GM12891 (cell line): ENCODE measurements at places on chromosomes 5 and 9.

- DNase-seq: no peak
Measured at GRCh38 chr9:130262061-130262745, 3.4 kb upstream of the HMCN2 start.

DNA sequence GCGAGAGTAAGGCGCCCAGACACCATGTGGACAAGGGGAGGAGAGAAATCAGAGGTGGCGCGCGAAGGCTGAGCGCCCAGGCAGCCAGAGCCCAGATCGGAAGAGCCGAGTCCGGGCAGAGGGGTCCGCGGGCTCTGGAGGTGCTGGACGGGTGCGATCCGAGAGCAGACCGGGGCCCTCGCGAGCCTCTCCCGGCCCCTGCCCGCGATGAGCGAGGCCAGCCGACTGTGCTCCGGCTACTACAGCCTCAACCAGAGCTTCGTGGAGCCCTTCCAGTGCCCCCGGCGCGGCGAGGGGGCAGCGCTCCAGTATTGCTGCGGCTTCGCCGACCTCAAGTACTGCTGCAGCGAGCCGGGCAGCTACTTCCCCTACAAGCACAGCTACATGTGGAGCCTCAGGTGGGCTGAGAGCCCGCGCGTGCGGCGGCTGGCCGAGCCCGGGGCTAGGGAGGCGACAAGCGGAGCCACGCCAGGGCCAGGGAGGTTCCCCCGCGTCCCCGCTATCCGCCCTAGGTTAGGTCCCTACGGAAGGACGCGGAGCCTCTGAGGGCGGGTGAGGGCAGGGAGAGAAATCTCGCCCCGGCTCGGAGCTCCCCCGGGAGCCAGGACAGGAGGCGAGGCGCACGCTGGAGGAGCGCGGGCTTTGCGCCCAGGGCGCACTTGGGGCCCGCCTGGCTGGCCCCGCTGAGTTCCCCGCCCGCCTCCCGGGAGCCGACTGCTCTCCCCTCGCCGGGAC, at the start of gene SHISAL2B:
SHISAL2B (plus strand) TSS at position 87 of the 735 bp plus-strand sequence; CDS start at position 208, 121 bp downstream.
- peak; percentile 37 for DNase-seq

- no peak for DNase-seq
Measured at GRCh38 chr5:140222416-140222815, 47.4 kb downstream of the CYSTM1 start.

DNA sequence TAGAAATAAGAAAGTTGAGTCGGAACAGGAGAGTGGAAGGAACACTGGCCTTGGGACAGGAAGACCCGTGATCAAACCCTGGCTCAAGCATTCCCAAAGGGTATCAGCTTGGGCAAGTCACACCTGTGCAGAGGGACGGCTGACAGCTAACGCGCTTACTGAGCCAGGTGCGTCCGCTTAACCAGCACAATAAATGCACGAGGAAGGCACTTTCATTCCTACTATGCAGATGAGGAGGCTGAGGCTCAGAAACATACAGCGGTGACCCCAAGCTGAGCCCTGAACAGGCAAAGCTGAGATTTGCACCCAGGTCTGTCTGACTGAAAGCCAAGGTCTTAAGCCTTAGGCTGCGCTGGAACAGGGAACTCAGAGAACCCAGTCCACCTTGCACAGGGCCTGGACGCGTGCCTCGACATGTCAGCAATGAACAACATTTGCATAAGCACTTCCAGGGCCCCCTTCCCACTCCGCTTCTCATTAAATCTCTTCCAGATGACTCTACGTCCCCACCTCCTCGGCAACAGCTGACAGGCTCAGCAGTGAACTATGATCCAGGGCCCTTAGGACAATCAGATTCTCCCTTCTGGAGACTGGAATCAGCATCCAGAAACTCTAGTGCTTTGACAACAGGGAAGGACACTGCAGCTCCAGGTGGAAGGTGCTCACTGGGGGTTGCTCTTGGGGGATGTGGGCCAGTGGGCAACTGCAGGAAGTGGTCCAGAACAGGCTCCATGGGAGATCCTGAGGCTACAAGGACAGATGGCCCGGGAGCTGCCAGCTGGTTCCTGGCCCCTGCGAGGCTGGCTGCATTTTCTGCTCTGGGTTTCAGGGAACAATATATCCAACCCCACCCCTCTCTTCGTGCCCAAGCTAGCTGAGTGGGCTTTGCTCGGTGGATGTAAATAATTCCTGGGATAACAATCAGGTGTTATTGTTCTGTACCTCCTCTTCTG, 35.2 kb downstream of the SH3PXD2B start:
- DNase-seq: no peak

- DNase-seq: no peak
Measured at GRCh38 chr9:128947277-128947526, 201 bp downstream of the DOLK start.

- DNase-seq: no peak
Measured at GRCh38 chr5:85896514-85896913, 721.2 kb upstream of the COX7C start.

DNA sequence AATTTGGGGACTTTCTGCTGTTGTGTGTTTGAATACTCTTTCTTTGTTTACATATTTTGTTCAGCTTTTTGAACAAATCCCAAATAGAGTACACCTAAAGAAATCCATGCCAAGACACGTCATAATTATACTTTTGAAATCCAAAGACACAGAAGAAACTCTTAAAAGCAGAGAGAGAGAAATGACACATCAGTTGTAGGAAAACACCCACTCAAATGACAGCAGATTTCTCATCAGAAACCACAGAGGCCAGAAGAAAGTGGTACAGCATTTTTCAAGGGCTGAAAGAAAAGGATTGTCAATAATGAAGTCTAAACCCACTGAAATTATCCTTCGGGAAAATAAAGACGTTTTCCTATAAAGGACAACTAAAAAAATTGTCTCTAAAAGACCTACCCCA, 378.6 kb downstream of the GADD45G start:
- no peak for DNase-seq

- DNase-seq: no peak
Measured at GRCh38 chr5:109898269-109899162, 208.8 kb downstream of the MAN2A1 start.

- DNase-seq: no peak
Measured at GRCh38 chr5:112379542-112380325, 39.3 kb downstream of the EPB41L4A start.

DNA sequence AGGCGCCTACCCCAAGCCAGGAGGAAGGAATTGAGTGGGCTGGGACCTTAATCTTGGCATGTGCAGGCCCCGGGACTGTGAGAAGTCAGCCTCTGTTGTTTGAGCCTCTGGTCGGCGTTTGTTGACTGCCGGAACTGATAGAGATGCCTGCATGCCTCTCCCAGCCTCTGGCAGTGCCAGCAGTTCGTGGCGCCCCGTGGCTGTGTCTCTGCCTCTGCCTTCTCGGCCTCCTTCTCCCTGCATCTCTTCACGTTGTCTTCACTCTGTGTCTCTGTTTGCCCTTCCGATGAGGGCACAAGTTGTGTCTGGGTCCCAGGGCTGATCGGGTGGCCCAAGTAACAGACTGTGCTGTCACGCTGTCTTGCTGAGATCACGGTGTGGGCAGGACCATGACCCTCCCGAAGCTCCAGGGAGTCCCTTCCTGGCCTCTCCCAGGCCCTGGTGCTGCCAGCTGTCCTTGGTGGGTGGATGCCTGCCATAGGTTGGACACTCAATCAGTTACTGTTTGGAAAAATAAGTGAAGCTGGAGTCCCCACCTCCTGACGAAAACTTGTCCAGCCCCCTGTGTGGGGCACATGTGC, 133.5 kb upstream of the LPCAT1 start:
- no peak for DNase-seq

GRCh38 chr9:36250079-36250478, 8.2 kb downstream of the GNE start:
- DNase-seq: no peak

GRCh38 chr5:53006911-53007890, 18.0 kb downstream of the ITGA2 start:
- no peak for DNase-seq

- no peak for DNase-seq
Measured at GRCh38 chr9:81877047-81877446, 51.2 kb upstream of the SPATA31D4 start.

- no peak for DNase-seq
Measured at GRCh38 chr5:51694826-51695225, 311.6 kb downstream of the ISL1 start.

- no peak for DNase-seq
Measured at GRCh38 chr5:134833340-134834032, 12.3 kb upstream of the C5orf24 start.

- no peak for DNase-seq
Measured at GRCh38 chr5:139823757-139824355, 28.2 kb downstream of the PSD2 start.

GRCh38 chr5:172721455-172722326, 49.3 kb downstream of the DUSP1 start:
- DNase-seq: no peak

DNA sequence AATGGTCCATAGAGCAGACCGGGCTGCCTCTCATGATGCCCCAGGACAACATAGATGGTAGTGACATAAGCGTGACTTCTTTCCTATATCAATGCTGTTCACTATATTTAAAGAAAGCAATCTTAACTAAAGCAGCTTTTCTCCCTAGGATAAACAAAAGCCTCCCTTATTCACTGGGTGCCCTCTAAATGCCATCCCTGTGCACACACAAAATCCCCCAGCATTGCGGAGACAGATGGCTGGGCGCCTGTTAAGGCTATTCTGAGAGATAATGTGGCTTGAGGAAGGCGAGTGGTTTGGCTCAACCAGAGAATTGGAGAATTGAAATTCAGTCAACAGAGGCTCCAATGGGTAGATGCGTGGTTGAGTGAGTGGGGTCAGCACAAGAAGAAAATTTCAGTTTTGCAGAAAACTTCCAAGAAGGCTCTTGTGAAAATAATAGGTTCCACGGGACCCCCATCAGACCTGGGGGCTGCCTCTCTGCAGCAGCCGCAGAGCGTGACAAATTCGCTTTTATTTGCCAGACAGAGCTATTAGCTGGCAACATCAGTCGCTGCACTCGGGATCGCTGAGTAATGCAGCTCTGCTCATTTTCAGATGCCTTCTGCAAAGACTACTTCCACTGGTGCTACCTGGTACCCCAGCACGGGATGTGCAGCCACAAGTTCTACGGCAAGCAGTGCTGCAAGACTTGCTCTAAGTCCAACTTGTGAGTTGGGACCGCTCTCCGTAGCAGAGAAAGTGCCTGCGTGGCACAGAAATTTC, 103.9 kb upstream of the ICE1 start:
- no peak for DNase-seq

GRCh38 chr9:86337469-86338108, 16.6 kb downstream of the TUT7 start:
- DNase-seq: no peak

GRCh38 chr9:91994422-91994821, 44.4 kb upstream of the ROR2 start:
- no peak for DNase-seq

DNA sequence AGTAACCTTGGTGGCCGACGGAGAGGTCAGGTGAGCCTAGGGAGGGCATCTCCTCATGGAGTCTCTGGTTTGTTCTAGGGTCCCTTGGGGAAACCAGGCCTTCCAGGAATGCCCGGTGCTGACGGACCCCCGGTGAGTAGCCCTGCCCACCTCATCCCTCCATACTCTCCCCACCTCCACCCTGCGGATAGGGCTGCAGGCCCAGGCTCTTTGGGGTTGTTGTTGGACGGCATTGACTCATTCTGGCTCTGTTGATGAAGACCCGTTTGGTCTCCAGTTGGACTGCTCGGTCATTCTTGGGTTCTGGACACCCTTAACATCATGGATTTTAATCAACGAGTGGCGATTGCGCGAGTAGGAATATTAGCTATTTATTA, 112.3 kb upstream of the FCN2 start:
- no peak for DNase-seq

DNA sequence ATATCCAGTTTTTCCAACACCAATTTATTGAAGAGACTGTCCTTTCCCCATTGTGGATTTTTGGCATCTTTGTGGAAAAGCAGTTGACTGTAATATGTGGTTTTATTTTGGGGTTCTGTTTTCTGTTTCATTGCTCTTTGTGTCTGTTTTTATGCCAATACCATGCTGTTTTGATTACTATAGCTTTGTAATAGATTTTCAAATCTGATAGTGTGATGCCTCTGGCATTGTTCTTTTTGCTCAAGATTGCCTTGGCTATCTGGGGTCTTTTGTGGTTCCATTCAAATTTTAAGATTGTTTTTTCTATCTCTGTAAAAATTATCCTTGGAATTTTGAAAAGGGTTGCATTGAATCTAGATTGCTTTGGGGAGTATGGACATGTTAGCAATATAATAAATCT, 99.5 kb downstream of the NDUFAF2 start:
- no peak for DNase-seq

GRCh38 chr5:74073257-74073656, 447.3 kb downstream of the ARHGEF28 start:
- no peak for DNase-seq

- no peak for DNase-seq
Measured at GRCh38 chr9:76441551-76442322, 17.2 kb upstream of the GCNT1 start.

GRCh38 chr5:73280386-73280785, 107.4 kb downstream of the TMEM174 start:
- DNase-seq: no peak

DNA sequence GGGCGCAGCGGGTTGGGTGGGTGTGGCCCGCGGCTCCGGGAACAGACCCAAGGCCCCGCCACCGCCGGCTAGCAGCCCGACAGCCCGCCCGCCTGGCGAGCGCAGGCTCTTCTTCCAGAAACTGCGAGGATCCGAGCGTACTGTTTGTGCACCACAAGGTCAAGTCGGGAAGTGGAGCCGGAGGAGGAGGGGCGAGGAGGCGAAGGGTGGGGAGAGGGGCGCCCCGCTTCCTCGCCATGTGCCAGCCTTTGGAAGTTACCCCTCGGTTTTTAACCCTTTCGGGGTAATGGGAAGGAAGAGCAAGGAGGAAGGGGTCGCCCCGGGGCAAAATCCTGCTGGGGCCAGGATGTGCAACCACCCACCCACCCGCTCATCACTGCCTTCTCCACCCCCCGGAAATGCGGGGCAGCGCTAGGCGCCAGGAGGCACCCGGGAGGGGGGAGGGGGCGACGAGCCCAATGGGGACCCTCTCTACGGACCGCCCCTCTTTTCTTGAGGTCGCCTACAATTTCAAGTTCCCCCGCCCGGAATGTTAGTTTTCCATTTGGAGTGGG, 1.1 kb upstream of the JADE2 start:
- DNase-seq: peak; percentile 62

DNA sequence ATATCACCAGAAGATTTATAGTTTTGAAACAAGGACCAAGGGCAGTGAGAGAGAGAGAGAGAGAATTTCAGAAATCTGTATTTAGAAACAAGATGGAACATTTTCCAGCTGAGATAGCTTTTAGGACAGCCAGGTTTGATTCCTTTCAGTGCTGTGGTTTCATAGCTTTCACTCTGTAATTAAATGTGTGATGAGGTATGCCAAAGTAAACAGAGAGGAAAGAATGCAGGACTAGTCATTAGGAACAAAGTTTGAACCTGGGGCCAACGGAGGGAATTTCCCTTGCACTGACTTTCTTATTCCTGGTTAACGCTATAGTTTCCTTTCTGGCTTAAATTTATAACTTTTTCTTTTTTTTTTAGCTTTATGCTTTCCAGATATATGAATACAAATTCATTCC, 10.0 kb upstream of the CCL28 start:
- no peak for DNase-seq
